8988T (cell line): ENCODE measurements at places on chromosomes 11 and 22.

GRCh38 chr11:17741487-17741886 is 6.9 kb downstream of the KCNC1 start:
- no peak for DNase-seq

GRCh38 chr11:77046060-77046501 is 11.9 kb downstream of the B3GNT6 start:
- DNase-seq = peak; percentile 97

DNA sequence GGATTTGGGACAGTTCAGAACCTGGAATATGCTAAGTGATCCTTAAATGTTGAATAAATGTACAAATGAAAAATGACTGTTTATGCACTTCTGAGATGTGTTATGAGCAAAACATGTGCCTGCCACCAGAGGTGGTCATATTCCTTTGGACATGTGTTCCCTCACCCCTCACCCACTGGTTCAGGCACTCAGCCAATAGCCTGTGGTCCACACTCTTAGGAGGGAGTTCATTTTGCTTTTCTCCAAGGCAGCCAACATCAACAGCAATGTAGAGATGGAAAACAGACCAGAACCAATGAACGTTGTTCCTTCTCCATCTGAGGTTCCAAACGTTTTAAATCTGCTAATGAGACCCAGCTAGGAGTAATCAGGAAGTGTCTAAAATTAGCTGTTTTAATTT is 44.0 kb downstream of the RPUSD4 start:
- no peak for DNase-seq

DNA sequence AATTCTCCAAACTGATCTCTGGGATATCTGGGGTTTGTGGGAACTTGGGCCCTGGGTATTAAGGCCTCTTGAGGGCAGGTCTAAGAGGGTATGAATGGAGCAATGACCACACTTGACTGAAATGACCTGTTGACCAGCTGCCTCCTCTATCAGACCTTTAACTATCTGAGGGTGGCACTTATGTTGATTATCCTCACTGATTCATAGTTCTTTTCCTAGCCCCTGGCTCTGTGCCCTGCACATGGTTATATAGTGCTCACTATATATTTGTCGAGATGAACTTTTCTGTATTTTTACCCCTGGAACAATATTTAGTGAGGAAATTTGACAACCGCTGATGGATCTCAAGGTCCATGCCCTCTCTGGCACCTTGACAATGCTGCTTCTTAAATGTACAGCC is 305.5 kb upstream of the PLET1 start:
- DNase-seq = no peak

- no peak for DNase-seq
These were observed 45.1 kb downstream of the THAP12 start for GRCh38 chr11:76335842-76336241.

DNA sequence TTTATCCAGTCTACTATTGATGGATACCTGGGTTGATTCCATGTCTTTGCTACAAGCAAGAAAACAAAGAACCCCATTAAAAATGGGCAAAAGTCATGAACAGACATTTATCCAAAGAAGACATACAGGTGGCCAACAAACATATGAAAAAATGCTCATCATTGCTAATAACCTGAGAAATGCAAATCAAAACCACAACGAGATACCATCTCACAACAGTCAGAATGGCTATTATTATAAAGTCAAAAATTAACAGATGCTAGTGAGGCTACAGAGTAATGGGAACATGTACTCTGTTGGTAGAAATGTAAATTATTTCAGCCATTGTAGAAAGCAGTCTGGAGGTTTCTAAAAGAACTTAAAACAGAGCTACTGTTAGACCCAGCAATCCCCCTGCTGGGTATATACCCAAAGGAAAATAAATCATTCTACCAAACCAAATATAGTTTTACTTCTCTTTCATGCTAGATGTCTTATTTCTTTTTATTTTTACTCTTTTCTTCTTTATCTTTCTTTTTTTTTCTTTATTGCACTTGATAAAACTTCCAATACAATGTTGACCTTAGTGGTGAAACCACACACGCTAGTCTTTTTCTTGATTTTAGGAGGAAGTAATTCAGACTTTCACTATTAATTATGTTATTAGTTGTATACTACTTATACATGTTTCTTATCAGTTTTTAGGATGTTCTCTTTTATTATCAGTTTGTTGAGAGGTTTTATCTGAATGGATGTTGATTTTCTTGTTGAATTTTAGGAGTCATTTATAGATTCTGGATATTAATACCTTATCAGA is 14.3 kb downstream of the TRIM22 start:
- DNase-seq = no peak

GRCh38 chr11:96137373-96137772 is 205.6 kb downstream of the MAML2 start:
- no peak for DNase-seq

GRCh38 chr11:95923439-95923727 is 524 bp downstream of the MTMR2 start:
- no peak for DNase-seq

DNA sequence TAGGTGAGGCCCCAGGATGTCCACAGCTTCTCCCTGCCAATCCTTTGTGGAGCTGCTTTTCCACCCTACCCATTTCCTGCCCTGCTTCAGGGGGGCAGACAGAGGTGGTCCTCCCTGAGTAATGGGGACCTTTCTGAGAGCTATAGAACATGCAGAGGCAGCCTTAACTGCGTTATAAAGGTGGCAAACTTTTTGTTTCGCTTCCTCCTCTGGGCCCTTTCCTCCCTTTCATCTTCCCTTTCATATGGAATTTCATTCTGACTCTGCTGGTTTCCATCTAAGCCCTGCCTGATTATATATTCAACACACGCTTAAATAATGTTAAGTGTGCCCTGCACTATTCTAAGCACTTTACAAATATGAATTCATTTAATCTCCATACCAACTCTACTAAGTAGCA is 169.3 kb upstream of the E2F8 start:
- DNase-seq = no peak
